ENCODE measurements at places on chromosomes 2 and 18.

GRCh38 chr2:16166327-16166981 lies 226.1 kb downstream of the MYCN start:
- no peak for DNase-seq

DNA sequence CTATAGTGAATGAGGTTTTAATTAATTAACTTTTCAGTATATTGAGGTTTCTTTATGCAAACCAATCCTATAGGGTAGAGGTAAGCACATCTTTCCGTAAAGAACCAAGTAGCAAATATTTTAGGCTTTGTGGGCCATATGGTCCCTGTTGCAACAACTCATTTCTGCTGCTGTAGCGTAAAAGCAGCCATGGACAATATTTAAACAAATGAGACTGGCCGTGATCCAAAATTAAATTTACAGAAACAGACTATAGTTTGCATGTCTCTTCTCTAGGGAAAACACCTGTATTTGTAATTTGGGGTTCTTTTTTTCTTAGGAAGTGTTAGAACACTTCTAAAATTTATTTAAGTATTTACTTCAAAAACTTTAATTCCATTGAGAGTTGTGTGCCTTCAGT lies 104.3 kb downstream of the KYNU start:
- no peak for DNase-seq

DNA sequence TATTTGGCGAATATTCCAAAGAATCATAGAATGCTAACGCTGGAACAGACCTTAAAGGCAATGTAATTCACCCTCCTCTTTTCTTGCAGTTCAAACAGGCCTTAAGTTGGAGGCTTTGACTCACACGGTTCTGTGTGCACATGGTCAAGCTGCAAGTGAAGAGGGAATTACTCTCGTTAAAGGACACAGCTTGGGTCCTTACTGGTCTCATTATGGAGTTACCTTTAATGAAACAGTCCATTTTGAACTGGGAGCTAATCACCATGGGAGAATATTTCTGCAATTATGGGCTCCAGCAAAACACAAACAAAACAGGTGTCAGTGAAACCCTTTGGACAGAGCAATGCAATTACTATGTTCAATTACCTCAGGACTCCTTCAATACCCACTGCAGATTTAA lies 135.5 kb downstream of the GAREM1 start:
- no peak for DNase-seq

DNA sequence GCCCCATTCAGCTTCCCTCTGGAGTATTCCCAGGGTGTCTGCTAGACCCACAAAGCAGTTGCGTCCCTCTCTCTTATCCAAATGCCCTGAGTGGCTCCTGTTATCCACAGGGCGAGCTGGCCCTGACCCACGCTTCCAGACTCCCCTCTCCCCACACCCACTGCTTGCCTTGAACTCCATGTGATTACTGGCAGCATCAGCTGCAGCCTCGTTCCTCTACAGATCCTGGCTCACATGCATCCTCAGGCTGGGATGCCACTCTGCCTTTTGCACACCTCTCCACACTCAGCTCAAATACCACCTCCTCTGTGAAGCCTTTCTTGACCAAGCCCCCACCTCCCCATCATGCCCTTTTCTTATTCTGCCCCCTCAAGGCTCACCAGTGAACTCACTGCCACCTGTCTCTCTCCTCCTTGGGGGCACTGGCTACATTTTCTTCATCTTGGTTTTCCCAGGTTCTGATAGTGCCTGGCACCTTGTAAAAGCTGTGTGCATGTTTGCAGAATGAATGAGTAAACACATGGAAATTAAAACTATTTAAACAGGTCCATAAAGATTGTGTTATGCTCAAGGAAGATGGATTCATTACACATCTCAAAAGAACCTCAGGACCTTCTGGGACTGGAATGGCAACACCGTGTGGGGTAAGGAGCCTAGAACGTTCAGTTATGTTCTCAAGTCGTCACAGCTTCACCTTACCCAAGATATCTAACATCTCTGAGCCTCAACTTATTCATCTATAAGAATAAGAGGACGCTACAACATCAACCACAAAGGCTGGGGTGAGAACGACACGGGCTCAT lies 165.0 kb downstream of the BCL2 start:
- DNase-seq: no peak

DNA sequence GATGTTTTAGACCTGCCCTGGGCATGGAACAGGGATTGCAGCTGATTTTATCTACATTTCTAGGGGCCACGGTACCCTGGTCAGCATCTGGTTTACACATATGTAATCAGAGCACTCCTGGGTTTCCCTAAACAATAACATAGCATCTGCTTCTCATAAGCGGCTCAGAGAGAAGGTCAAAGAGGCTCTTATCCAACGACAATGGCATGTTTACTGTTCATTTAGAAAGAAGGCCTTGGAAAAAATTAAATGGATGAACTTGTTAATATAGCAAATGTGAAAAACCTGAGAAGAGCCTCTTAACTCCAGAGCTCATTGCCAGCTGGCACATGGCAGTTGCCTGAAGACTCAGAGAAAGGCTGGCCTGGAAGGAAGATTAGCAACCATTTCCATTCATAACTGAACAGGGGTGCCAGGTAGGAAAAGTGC lies 202.8 kb upstream of the THUMPD2 start:
- DNase-seq: no peak

DNA sequence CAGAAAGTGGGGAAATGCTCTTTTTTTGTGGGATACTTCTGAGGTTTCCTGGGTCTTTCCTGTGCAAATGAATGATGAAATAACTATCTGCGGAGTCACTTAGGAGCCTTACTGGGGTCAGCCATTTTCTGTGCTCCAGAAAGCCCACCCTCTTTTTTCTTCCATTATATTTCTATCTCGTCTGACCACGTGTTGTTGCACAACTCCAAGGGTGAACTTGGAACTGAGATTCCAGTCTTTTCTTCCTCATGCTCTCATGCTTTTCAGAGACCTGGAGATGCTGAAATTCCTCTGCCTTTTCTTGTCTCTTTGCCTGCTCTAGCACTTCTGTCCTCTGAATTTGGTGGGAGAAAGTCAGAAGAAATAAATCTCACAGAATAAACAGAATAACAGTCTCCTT lies 4.8 kb upstream of the SCYGR5 start:
- DNase-seq: no peak

DNA sequence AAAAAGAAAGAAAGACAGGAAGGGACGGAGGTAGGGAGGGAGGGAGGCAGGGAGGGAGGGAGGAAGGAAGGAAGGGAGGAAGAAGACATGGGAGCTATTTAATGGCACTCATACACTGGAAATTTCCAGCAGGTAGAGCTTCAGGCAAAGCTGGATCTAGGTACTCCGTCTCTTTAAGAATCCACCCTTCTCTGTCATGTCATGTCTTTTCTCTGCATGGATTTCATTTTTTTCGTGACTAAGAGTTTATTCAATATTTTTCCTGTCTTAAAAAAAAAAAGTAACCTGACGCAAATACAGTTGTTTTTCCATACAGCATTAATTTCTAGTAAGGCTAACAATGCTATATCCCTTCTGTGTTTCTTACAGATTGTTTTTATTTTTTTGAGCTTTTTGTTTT lies 56.3 kb upstream of the MCFD2 start:
- DNase-seq: no peak

DNA sequence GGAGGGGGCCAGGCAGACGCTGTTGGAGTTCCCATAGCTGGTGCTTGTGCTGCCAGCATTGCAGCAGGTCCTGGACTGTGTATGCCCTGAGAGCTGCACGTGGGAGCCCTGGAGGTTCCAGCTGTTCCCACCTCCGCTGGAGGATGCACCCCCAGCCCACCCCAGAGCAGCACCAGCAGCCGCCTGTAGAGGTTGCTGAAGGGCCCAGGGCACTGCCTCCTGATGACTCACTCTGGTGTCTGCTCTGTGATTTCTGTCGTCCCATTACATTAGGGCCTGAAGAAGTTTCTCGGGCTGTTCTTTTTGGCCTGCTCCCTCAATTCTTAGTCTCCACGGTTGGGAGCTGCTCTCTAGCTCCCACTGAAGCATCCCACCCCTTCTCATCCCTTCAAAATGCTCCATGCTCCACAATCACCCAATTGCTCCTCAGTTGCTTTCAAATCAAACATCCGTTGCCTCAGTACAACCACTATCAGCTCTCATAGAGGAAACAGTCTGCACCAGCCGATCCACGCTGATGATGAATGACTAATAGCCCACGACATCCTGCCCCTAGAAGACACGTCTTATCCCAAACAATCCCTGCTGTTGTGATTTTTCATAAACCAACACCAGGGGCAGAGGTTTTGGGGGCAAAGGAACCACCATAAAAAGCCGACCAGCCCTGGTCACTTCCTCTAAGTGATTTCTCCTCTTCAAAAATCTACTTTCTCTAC lies 65.2 kb upstream of the RNF152 start:
- peak; percentile 78 for DNase-seq

DNA sequence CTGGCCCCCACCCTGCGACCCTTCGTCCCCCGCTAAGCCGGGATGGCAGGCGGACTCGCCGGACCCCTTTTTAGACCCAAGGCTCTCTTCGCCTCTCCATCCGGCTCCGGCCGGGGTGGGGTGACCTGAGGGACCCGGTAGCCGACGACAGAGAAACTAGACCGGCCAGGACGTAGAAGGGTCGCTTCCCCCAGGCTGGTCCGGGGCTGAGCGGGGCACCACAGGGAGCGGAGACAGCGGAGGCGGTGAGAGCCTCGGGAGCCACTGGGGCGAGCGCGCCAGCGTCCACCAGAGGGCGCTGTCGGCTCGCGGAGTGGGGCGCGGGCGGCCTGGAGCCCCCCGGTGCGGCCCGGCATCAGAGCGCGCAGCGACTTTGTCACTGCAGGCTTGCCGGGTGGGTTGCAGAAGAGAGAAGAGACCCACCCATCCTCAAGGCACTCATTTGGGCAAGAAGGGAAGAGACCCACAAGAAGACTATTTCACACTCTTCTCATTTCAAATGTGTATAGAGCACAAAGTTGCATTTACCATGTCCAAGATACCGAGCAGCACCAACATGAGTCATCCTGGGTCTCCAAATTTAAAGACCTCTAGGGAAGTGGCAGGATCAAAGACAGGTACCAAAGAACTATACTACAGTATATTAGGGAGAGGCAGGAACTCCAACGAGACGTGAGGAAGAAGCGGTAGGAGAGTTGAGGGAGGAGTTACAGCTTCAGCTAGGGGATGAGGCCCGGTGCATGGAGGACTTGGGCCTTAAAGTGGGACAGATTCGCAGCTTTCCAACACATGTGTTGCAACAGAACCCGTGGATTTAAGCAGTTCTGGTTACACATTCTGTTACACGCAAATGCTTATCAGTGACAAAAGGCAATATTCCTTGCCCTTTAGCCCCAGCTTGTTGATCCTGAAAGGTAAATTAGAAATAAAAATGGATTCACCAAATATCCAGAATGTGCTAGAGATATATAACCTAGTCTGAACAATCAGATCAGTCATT lies 7.6 kb upstream of the PRKCE start:
- DNase-seq: peak; percentile 51

GRCh38 chr2:203936535-203936934 lies at the start of gene ICOS:
Gene ICOS (plus strand): TSS chr2:203936763. CDS start chr2:203936815, 52 bp downstream.
- DNase-seq: no peak

GRCh38 chr2:197248623-197249022 lies 62.0 kb downstream of the ANKRD44 start:
- DNase-seq: no peak

DNA sequence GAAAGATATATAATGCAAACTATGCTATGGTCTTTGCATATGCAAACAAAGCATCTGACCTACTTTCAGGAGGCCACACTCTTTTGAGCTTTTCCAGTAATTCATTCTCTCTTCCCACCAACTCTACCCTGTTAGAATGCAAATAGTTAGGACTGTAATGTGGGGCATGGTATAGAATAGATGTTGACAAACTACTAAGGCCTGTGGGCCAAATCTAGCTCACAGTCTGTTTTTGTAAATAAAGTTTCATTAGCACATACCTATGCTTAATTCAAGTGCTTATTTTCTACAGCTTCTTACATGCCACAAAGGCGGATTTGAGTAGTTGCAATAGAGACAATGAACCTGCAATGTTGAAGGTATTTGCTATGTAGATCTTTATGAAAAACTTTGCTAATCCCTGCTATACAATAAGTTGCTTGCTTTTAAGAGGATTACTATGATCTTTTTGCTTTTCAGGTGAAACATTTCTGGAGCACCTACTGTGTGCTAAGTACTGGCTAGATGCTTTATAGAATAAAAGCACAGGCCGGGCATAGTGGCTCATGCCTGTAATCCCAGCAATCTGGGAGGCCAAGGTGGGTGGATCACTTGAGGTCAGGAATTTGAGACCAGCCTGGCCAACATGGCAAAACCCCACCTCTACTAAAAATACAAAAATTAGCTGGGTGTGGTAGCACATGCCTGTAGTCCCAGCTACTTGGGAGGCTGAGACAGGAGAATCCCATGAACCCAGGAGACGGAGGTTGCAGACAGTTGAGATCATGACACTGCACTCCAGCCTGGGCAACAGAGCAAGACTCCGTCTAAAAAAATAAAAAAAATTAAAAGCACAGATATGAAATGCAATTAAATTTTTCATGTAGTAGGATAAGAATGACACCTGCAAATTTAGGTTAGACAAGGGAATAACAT lies 267.8 kb downstream of the DPP10 start:
- no peak for DNase-seq

DNA sequence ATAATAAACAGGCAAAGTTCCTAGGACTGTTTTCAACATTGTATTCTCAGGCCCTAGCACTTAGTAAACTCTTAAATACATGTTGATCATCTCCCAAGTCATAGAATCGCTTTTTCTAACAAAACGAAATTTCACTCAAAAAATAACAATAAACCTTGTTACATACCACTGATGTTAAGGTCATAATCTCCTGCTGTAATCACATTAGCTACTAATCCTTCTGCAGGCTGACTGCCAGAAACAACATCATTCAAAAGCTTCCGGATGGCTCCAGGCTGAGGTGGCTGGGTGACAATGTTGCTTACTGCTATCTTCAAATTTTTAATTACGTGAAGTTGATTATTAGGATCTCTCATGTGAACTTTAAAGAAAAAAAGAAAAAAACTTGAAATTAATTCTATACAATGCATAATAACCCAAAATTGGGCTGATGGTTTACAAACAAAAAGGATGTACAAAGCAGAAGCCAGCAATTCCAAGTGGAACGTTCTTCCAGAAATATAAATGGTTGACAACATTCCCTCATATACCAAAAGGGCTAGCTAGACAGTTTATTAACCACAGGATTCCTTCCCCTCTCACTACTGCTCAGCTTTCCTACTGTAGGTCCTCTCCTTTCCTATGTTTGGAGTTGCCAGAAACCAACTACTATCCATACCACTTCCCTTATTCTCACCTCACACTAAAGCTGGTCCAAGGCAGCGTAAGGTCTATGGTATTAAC lies 11.6 kb downstream of the TRAPPC8 start:
- peak; percentile 74 for DNase-seq

DNA sequence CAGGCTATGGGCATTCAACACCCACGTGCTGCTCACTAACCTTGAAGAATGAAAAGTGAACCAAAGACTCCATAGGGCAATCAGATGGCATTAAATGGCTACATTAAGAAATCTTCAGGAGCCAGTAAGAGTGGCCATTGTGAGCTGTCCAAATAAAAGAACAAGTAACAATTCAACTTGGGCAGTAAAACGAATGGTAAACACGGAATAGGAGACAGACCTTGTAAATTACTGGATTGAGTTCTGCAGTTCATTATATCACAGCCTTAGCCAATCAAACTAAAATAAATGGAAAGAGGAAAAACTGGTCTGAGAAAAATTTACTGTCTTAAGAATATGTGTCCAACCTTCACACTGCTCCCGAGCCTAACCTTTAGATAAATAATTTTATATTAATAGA lies 306.5 kb upstream of the ZNF521 start:
- DNase-seq: no peak
